ENCODE measurements at places on chromosomes 6 and 20.

DNA sequence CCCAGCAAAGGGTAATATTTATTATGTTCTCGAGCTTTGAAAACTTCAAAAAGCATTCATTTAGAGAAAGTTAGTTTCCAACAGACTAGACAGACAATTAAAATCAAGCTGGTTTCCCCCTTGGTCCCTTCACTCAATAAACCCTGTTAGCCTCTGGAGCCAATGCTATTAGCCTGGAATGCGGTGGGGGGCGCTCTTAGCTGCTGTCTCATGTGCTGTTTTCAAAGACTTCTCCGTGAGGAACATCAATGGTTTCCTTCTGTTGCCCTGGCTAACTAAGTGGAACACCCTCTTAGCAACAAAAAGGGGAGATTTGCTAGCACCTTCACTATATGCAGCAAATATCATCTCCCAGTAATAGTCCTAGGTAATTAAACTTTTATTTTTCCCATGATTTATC is 86.4 kb downstream of the LY86 start:
- peak; percentile 25 for DNase-seq

GRCh38 chr20:62910777-62911497 is 15.4 kb downstream of the DIDO1 start:
- DNase-seq = no peak

DNA sequence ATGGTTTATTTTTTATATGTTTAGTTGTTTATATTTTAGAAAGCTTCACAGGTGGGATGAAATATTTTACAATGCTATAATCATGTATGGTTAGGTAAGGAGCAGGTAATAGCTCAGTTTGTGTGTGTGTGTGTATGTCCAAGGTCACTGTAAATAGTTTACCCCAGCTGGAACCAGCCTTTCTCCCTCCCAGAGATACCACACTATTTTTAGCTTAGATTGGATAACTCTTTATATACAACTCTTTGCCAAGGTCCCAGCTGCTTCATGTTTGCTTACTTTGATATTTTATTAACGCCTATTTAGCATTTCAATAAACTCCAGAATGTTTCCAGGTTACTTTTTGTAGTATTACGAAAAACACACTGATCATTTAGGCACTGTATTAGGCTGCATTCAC is 1.8 kb upstream of the PEX7 start:
- no peak for DNase-seq

DNA sequence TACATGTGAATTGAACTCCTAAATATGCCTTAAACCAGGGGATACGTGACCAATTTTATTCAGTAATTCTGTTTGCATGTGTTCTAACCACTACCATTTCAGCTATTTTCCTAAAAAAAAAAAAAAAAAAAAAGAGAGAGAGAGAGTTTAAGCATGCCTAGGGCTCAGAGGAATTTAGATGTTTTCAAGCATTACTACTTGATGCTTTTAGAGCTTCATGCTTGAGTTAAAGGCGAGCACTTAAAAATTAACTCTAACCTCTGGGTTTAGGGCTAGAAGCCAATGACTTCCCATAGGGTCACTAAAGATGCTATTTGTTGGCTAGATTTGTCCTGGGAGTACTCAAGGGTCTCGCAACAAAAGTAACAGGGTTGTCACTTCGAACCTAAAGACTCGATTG is 217.7 kb downstream of the ATXN1 start:
- no peak for DNase-seq

GRCh38 chr6:157560691-157561413 is 179.9 kb downstream of the ZDHHC14 start:
- no peak for DNase-seq

- DNase-seq = no peak
Observed at GRCh38 chr20:42399802-42400201, 781.6 kb upstream of the CHD6 start.

DNA sequence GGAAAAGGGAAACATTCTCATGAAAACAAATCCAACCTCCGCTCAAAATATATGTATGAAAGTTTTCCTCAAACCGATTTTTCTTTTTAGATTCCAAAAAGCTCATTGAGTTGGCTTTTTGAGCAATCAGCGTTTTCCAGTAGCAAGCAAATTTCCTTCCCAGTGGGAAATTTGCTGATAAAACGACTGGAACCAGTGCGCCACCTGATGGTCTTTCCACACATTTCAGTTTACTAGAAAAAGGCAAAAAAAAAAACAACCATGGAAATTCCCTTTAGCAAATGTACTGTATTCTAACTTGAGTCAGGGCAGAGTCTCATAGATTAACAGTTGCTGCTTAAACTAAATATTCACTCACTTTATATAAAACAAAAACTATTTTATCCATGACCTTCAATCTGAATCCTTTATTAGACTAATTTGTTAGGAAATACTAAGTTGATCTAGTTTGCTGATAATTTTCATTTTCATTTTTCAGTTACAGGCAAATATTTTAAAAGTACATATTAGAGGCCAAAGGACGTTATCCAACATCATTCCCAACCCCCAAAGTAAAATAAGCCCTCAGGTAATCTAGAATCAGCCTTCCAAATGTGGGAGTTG is 271.5 kb downstream of the FOXA2 start:
- DNase-seq = peak; percentile 37

DNA sequence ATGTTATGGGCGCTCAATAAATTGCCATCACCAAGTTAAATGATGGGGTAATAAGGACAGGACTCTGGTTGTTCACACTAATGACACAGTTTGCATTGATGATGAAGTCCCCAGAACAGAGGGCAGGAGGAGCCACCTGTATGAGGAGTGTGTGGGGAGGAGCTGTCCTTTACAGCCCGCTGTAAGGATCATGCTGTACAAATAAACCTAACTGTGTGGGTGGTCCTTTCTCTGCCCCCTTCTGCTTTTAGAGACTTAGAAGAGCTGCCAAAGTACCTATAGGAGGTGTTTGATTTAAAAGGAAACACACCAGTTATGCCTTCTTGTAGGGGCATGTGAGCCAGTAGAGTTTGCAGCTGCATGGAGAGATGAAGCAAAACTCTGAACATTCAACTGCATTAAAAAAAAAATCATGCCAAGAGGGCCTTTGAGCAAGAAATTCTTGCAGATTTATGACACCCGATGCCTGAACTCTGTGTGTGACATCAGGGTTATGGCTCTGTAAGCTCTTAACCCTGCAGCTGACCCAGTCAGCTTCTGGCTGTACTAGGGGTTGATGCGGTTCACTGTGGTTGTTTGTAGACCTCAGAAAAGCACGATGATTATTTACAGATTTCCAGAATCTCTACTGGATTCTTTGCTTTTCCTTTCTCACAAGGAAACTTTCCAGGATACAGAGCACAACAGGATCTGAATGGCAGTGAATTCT is 67.4 kb downstream of the UST start:
- no peak for DNase-seq

DNA sequence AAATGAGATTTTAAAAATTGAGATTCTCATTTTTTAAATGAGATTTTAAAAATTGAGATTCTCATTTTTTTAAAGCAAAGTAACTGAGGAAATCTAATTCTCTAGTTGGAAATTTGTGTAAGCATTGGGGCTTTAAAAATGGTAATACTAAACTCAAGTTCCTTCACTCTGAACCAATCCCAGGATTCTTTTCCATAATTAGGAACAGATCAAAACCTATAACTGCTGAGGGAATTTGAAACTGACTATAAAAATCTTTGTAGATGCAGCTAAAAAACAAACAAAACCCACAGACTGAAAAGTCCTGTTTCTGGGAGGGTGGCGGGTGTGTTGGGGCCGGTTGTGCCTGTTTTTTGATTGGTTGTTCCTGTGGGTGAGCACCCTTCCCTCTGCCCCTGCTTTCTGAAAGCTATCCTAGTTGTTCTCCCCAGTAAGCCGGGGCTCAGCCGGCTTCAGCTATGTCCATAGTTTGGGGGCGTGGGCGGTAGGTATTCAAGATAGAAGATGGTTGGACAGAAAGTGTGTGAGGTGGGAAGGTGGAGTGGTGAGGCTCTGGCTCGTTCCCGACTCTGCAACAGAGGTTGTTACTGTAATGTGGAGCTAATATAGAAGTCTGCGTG is 49.3 kb downstream of the GFRA4 start:
- no peak for DNase-seq

DNA sequence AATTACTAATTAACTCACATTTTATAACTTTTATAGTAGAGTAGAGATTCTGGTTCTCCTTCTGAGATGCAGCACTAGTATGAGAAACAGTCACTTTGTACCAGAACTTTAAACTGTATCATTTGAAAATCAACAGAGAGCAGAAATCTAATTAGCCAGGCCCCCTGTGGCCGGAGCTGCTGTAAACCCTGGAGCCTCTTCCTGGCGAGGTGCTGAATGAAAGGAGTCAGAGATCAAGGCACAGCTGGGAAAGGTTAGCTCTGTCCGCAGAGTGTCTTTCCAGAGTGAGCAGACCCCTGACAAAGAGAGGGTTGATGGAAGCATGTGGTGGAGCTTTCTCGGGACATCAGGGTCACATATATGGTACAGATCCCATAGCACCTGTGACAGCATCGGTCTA is 703.8 kb downstream of the RFPL4B start:
- DNase-seq = no peak

DNA sequence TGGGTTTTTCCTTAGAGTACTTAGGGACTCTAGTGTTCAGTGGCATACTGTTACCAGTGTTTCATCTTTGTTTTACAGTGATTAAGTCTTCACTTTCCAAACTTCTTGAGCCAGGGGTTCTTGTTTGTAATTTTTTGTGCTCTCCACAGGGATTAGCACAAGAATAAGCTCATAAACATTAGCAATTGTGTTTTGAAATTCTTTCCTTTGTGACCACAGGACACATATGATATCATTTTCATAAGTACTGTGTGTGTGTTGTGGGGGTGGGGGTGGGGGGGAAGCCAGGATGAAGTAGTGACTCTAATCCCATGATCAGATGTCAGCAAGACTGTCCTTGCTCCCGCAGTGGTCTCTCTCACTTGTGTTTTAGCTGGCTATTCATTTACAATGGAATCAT is 101.5 kb upstream of the SCP2D1 start:
- DNase-seq = no peak

DNA sequence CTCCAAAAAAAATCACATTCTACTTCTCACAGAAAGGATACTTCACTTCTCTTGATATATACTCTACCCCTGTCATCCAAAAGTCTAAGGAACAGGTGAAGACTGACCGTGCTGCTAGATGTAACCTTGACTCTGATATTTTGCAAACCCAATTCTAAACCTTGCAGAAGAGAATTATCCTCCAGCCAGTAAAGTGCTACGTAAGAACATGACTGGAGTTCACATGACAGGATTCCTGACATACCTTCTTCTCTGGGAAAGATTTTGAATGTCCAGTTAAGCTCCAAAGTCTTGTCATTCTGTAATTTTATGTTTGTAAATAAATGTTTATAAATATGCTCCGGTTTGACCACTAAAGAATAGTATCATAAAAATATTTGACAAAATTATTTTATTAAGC is 35.8 kb downstream of the BTBD9 start:
- DNase-seq = no peak

DNA sequence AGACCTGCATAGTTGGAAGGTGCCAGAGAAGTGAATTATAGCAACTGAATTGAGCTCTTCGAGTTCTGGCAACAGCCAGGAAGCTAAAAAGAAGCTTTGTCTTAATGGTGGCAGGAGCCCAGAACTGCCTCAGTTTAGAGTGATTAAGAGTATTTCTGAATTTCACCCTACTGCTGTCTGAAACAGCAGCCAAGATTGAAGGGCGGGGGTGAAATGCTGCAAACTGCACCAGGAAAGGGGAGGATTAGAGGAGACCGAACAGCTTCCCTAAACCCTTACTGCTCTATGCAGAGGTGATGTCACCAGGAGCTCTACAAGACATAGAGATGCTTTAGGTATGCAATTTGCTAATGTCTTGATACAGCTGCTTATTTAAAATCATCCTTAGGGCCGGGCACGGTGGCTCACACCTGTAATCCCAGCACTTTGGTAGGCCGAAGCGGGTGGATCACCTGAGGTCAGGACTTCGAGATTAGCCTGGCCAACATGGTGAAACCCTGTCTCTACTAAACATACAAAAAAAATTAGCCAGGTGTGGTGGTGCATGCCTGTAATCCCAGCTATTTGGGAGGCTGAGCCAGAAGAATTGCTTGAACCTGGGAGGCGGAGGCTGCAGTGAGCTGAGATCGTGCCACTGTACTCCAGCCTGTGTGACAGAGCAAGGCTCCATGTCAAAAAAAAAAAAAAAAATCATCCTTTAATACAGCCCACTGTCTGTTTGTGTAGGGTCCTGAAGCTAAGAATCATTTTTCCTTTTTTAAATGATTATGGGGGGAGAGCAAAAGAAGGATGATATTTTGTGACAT is 91.7 kb upstream of the IYD start:
- DNase-seq = no peak

DNA sequence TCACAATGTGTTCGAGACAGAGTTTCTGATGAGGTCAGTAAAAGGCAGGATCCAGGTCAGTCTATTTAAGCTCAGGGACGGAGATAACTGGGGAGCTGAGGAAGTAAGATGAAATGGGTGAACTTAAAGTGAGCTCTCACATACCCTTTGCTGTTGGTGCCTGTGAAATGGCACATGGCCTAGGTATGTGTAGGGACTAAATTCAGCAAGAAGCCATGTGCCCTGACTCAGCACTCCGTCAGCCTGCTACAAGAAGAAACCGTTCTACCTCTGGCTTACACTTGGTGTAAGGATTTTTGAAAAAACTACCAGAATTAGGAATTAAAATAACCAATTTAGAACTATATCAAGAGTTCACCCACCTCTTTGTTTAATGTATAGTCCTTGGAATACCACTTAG is 41.1 kb upstream of the TRDN start:
- DNase-seq = no peak
